ENCODE measurements at places on chromosomes 2 and 18.

DNA sequence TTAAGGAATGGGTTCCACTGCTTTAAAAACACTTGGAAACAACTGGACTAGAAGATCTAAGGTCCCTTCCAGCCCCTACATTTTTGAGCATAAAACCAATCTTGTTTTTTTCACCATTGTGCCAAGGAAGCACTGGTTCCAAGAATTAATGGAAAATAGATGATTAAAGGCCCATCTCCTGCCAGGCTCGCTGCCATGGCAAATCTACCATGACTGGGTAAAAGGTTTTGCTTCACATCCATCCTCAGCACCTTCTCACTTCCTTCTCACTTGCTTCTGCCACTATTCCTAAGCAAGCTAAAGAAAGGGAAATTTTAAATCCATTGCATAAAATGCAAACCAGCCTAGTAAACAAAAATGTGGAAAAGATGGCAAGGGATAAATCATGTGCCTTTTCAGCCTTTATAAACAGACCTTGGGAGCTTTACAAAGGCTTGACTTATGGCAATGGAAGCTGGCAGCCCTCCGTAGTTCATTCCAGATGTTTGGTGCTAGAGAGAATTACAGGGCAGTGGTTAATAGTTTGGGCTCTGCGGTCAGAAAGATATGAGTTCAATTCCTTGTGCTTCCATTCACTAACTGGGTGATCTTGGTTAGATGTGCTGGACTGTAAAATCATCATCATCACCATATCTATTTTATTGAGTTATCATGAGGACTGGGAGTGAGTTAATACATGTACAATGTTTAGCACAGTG, 27.0 kb upstream of the ST3GAL5 start:
- DNase-seq: no peak

GRCh38 chr2:147331790-147332419, 512.9 kb upstream of the ACVR2A start:
- no peak for DNase-seq

DNA sequence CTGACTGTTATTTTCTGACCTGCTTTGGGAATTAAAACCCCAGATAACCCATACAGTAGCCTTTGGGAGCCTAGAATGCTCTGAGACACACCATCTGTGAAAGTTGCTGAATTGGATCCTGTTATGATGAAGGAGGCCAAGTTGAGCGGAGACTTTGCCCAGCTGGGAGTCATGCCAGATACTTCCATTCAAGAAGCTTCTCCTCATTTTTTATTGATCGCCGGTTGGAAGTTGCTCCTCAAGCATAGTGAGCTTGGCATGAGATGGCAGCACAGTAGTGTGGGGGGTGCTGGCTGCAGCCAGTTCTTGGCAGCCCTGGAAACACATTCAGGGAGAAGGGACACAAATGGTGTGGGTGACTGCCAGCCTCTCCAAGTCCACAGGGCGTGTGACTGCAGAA, 270.7 kb upstream of the NRP2 start:
- DNase-seq: no peak

DNA sequence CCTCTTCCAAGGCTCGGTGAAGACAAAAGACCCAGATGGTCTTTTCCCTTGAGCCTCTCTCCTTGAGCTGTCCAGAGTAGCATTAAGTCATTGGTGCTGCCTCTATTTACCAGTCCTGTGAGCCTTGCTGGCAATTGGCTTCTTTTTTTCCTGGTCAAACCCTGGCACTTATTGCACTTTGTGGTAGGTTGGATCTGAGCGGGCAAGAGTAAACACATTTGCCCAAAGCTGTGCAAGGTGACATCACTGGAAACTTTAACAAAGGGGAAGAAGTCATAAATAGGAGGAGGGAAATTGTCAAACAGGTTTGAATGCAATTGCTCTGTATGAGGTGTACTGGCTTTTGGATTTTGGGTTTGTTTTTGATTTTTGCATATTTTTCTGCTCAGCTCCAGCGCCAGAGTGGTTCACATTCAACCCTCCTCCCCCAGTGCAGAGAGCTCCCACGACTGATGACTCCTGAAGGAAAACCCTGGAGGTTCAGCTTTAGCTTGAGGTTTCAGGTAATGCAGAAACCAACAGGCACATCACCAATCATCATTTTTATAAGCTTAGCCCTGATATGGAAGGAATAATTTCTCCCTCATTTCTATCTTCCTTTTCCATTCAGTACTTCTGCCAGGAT, 8.3 kb downstream of the KCNE4 start:
- no peak for DNase-seq

DNA sequence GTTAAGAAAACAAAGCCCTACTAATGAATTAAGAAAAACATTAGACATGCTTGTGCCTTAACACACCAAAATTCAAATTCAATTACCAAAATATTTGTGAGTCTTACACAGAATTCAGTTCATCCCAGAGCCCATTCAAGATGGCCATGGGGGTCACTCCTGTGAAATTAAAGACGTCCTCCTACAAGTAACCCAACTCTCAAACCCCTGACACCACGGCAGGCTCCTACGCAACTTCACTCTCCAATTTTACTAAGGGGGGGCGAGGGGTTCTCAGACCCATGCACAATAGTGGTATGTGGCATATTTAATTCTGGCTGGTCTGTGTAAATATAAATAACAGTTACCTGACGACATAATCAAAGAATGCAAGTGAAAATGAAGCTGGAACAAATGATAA, 5.0 kb downstream of the ZNF516 start:
- no peak for DNase-seq

GRCh38 chr2:113979191-113980128, 89.6 kb downstream of the ACTR3 start:
- DNase-seq: no peak

DNA sequence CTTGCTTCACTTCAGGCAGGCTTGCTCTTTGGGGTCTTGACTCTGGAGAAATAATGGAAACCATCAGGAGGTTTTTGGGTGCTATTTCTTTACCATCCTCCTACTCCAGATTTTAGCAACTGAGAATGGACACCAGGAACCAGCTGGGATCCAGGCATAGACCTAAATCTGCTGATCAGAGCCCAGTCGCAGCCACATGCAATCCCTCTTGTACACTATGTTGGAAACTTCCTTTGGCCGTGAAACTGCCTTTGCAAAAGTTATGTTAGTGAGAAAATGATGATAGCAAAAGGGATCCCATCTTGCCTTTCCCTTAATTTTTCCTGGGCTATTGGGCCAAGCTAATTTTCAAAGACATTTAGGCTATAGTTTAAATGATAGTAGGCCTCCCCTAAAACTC, 158.8 kb upstream of the ARL4C start:
- DNase-seq: no peak

- no peak for DNase-seq
Measured at GRCh38 chr2:218733171-218734021, 22.8 kb downstream of the TTLL4 start.

DNA sequence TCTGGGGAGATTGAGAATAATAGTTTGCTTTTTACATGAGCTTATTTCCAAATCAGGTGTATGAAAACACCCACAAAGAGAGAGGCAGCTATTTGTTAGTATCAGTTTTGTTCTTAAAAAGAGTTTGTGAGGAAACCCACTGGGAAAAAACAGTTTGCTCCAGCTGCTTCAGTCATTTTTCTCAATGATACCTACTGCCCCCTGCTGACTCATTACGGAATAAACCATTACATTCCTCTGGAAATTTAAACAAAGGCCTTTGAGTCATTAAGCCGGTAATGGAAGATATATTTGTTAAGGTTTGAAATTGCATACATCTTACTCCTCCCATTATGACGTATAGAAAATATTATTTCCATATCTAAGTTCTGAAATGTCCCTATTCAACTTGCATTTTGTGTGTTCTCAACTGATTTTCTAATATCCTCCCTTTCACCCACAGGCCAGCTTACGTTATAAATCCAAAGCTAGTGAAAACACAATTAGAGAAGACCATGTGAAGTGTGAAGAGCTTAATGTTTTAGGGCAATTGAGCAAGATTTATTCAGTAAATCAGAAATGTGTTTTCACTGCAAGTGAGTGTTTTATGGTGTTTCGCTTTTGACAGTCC, 761.6 kb downstream of the DSC3 start:
- no peak for DNase-seq

DNA sequence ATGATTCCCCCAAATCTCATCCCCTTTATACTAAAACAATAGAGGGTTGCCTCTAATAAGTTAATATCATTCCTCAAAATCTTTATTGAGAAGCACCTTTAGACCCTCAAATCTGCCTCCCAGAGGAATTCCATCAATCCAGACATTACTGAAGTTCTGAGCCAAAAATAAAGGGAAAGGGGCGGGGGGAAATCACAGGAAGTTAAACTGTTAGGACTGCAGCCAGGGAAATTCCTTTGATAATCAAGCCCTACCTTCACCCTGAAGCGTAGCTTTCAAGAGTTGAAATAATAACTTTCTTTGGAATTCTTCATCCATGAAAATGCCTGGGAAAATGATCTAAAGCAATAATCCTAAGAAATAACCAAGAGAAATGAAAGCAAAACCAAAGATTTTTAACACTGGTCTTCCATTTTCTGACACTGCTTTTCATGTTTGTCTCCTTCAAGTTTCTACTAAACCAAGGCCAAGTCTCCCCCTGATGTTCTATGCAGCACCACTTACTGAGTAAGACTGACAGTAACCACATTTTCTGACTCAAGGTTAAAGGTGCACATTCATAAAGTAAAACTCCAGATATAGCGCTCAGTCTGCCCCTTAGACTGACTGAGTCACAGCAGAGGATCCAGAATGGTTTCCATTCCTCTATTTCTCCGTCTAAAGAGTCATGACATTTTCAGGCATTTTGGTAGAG, 78.2 kb downstream of the TCF4 start:
- DNase-seq: no peak

DNA sequence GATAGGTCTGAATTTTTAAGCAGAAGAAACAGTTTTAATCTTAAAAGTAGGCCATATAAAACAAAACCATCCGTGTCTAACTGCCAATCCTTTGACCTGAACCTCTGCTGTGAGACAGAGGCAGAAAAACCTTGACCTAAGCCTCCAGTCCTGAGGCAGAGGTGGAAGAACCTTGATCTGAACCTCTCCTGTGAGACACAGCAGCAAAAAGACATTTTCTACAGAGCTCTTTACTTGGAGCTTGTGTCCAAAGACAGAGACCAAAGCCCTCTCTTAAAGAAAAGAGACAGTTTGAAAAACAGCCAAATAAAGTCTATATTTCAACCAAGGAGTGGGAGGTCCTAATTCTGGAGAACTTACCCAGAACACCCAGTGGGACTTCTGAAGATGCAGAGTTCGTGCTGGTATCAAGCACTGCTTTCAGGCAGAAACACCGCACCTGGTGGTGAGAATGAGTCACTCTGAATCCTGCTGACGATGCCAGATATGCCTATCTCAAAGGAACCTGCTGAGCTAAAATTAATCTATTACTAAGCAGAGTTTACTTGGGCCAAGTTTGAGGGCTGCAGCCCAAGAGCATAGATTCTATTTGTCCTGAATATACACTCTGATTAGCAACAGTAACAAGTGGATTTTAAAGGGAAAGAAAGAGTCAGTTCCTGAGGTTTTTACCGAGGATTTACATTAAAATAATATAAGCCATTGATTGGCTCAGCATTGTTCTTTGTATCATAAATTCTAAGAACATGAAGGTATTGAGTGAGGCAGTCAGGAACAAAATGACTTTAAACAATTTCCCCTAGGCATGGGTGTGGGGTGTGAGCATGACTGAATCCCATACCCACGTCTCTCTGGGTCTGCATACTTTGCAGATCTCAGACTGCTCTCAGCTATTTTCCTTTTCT, 806.4 kb downstream of the TRIB2 start:
- DNase-seq: no peak

- no peak for DNase-seq
Measured at GRCh38 chr2:204913854-204914464, 368.7 kb downstream of the PARD3B start.

Data from T-helper 22 cell (primary cell).